Epithelial cell of esophagus (primary cell): ENCODE measurements at places on chromosomes 3 and 15.
A peak's percentile ranks its signal among the peaks of the same experiment; 100 is the strongest.

GRCh38 chr3:145776782-145777408 lies 384.1 kb downstream of the PLOD2 start:
- DNase-seq = peak; percentile 72

DNA sequence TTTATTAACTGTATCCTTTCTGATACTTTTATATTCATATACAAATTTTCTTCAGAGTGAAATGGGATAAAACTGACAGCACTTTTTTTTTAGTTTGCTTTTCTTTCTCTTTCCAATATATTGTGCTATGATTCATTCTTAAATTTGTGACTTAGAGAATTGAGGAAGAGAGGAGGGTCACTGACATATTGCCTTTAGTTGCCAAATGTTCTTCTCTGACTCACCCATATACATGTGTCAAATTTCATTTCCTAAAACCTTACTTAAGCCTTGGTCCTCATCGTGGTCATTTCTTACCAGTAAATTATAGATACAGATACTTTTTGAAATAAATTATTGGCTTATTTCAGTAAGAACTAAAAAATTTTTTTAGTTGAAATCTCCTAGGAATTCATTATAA lies 53.9 kb downstream of the CLASP2 start:
- DNase-seq = peak; percentile 73

DNA sequence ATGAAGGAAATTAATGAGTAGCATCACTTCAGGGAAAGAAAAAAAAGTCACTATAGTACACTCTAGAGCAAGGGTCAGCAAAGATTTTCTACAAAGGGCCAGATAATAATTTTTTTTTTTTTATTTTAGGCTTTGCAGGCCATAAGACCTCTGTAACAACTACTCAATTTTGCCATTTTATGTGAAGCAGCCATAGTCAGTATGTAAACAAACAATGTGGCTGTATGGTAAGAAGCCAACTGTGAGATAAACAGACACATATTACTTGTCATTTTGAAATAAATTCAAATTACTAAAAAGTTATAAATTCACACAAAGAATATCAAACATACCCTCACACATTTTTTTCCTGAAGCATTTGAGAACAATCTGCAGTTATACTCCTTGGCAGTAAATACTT lies 40.6 kb downstream of the SCAPER start:
- DNase-seq = no peak

DNA sequence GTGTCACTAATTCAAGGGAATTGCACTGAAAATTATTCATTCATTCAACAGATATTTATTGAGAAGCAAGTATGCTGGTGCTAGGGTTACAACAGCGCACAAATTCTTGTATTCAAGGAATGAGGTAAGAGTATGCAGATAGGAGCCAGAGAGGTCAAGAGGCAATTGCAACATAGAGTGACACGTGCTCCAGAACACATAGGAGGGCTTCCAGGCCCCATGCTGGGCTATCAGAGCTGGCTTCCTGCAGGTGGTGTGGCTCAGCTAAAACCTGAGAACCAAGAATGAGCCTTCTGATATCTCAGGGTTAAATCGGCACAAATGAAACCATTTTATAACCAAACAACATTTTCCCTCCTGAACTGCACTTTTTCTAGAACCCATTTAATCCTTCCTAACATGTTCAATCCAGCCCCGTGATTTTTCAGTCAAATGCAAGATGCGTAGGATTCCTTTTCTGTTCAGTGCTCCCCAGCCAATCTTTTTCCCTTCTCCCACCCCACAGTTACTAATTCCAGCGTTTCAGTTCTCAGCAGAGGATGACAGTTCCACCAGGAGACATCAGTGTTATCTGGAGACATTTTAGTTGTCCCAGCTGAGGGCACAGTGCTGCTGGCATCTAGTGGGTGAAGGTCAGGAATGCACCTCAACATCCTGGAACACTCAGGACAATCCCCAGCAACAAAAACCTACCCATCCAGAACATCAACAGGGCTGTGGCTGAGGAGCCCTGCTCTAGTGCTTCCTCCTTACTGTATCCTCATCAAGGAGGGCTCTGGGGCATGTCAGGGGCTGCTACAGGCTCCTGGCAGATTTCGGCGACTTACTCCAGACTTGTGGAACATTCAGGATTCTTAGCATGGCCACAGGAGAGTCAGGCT lies 13.1 kb downstream of the CCR5AS start:
- peak; percentile 51 for DNase-seq

- peak; percentile 9 for DNase-seq
Measured at GRCh38 chr15:68492855-68493254, 60.9 kb upstream of the ITGA11 start.

DNA sequence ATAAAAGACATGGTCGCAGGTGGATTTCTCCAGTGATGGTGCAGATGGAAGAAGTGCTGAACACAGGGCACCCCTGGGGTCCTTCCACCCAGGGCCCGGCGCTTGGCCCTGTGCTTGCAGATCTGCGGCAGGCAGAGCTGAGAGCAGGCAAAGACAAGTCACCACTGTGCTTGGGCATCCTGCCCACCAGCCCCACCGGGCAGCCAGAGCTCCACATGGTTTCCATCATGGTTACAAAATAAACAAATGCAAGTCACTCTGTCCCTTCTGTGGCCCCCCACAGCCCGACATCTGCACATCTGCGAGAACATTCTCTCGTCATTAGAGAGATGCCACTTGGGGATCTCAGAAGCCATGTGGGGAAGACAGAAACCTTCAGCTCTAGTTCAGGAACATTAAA lies 37.6 kb upstream of the SFMBT1 start:
- DNase-seq = no peak

DNA sequence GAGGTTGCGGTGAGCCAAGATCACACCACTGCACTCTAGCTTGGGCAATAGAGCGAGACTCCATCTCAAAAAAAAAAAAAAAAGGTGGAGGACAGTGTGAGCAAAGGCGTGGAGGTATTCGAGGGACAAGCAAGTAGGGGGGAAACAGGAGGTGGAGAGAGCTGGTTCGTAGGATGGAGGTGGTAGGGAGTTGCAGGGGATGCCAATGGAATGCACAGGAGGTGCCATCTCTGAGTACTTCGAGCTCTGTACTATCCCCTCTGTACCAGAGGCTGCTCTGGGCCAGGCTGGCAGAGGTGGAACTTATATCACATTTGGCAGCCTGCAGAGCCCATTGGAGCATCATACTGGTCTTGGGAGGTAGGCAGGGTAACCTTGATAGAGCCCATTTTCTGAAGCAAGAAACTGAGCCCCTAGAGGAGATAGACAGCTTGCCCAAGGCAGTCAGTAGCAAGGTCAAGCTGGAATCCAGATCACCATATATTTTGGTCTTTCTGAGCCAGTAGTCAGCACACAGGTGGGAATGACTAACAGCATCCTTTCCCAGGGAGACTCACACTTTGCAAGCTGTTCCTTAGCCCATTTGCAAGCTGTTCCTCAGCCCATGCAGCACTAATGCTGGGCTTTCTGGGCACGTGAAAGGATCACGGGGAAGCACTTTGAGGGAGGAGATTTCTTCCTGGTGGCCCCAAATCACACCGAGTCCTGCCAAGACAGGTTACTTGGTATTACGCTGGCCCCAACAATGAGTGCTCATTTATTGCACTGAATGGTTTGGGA lies 9.2 kb upstream of the CCDC33 start:
- peak; percentile 21 for DNase-seq
